ENCODE measurements at places on chromosomes 7 and 10.

DNA sequence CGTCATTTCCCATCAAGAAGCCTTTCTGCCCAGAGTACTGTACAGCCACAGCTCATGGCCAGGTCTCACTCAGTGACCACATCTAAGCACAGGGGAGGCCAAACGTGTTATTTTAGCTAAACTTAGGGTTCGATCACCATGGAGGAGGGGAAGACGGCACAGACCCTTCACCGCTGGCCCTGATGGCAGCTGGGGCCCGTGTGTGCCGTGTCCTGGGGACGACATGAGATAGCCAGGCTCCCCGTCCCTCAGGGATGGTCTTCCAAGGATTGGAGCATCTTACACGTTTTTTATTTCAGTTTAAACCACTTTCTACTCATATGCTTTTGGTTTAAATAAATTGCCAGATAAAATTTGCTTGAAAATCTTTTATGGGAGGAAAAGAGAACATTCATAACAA lies 512.9 kb downstream of the DNAJB6 start:
- DNase-seq = no peak

DNA sequence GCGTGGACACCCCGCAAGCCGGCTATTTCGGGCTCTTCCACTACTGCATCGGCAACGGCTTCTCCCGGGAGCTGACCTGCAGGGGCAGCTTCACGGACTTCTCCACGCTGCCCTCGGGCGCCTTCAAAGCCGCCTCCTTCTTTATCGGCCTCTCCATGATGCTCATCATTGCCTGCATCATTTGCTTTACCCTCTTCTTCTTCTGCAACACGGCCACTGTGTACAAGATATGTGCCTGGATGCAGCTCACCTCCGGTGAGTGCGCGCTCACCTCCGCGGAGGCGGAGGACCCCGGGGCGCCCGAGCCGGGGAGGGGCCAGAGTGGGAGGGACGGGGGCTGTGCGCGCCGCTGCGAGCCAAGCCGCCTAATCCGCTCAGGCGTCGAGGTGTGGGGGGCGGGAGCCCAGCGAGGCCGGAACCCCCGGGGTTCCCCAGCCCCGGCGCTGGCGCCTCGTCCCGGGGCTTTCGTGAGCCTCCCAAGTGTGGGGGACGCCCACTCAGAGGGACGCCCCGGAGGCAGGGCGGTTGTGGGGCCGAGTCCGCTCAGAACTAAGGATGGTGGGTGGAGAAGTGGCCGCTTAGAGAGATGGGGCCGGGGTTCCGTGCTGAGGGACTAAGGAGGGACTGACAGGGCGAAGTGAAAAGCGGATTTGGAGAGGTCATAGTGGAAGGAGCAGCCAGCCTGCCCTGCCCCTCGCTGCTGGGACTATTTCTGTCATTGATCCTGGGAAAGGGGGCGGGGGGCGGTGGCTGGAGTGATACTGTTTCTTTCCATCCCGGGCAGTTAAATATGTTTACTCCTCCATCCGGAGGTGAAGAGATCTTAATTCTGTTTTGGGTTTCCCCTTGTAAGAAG lies 795 bp downstream of the LHFPL3 start:
- DNase-seq = no peak

DNA sequence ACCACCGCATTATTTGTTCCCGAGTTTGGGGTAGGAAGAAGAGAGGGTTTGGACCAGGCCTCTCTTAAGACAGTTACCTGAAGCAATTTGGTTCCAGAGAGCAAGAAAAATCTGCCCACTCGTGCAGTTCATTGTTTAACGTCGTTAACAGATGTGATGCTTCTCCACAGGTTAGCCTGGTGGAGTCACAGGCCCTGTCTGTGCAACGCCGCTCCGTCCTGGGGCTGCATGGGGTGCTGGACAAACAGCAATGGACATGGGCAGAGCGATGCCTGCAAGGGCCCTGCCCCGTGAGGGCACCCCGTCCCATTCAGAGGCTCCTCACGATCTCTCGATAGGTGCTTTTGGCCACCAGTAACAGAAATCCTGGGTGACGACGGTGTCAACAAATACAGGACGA lies 9.7 kb downstream of the FOXL3 start:
- DNase-seq = no peak

- DNase-seq = no peak
These were observed 1047.4 kb upstream of the LRRN3 start for GRCh38 chr7:110043519-110043918.

GRCh38 chr10:123619067-123619855 lies 46.9 kb upstream of the GPR26 start:
- no peak for DNase-seq

DNA sequence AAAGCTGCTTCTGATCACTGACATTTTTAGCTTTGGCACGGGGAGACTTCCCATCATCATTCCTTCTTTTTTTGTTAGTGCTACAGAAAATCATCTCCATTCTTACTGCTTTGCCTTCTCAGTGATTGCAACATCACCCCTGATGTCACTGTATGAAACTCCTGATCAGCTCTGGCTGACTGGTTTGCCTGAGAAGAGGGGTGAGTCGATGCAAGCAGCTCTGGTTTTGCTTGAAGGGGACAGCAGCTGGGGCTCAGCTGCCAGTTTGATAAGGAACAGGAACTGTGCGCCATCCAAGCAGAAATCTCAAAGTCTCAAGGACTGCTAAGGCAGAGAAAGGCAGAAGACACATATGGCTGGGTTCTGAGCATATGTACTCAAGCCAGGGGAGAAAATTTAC lies 808.5 kb upstream of the CELF2 start:
- DNase-seq = peak; percentile 76

- no peak for DNase-seq
These were observed 3.3 kb upstream of the MAP3K8 start for GRCh38 chr10:30430544-30431298.

DNA sequence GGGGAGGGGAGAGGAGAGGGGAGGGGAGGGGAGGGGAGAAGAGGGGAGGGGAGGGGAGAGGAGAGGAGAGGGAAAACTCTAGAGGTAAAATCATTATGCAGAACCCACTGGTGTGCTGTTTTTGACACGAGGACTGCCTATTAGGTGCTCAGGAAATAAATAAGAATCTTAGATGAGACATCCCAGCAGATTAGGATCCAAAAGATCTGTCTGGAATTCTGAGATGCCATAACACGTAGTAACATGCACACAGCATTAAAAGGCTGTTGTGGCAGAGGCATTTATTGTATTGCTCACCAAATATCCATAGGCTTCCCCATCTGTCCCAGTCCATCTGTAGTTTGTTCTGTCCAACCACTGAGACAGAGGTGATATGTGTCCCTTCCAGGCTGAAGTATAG lies 40.8 kb upstream of the KMT2E start:
- no peak for DNase-seq

DNA sequence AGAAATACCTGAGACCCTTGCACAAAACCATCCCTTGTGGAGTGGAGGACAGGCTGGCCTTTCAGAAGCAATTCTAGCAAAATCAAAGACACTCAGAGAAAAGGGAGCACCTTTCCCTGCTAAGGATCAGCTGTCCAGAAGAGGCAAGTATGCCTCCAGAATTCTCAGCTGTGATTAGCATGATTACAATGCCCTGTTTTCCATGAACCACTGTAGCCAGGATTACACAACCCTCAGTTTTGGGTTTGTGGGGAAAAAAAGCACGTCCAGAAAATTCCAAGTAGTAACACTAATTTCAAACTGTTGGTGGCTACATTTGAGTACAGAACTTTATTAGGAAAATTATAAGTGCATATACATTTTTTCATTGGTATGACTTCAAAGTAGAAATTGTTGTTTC lies 15.0 kb downstream of the CXCL12 start:
- DNase-seq = no peak

- no peak for DNase-seq
These were observed 724 bp downstream of the BBIP1 start for GRCh38 chr10:110918269-110918642.

GRCh38 chr10:22271786-22272185 lies 44.4 kb upstream of the COMMD3 start:
- DNase-seq = no peak

DNA sequence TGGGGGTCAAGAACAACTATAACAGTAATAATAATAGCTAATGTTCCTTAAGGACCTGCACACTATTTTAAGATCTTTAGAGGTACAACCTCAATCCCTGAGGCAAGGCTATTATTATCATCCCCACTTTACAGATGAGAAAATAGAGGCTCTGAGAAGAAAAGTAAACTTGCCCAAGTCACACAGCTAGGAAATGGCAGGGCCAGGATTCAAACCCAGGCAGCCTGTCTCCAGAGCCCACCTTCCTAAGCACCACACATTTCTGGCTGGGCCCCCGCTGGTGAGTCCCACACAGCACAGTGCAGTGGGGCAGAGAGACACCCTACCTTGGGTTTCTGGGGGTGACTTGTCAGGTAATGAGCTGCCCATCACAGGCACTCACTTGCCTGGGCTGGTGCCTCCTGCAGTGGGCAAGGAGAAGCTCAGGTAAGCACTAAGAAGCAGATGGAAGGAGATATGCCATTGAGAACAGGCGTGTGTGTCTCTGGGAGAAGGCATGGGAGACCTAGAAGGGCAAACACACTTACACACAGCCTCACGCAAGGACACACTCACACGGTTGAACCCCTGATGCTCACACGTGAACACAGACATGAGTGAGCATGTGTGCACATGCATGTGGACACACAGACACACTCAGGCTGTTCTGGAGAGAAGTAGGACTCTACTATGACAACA lies 104.4 kb upstream of the ZMIZ1 start:
- no peak for DNase-seq

GRCh38 chr7:28731092-28731658 lies 227.0 kb downstream of the TRIL start:
- DNase-seq = no peak

GRCh38 chr7:29485339-29486190 lies 78.1 kb upstream of the PRR15 start:
- no peak for DNase-seq

DNA sequence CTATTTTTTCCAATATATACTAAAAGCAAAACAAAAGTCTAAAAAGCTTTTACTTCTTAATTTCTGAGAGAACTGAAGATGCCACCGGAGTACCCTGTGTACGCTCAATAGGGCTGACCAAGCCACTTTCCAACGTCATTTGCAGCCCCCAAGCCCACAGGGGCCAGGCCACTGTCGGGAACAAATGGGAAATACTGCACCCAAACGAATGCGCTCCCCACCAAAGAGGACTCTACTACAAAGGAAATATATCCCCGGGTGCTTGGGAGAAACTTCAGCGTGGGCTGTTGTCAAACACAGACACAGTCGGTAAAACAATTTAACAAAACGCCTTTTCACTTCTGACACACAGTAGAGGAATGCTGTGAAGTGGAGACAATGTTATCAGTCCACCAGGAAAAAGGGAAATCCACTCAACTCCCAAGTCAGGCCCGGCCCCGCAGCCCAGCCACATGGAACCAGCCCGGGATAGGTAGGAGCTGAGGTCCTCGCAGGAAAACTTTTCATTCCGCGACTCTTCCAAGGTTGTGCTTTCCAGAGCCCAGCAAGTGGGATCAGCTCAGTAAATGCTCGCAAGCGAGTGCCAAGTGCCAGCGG lies 1.4 kb downstream of the PARD3 start:
- DNase-seq = no peak

DNA sequence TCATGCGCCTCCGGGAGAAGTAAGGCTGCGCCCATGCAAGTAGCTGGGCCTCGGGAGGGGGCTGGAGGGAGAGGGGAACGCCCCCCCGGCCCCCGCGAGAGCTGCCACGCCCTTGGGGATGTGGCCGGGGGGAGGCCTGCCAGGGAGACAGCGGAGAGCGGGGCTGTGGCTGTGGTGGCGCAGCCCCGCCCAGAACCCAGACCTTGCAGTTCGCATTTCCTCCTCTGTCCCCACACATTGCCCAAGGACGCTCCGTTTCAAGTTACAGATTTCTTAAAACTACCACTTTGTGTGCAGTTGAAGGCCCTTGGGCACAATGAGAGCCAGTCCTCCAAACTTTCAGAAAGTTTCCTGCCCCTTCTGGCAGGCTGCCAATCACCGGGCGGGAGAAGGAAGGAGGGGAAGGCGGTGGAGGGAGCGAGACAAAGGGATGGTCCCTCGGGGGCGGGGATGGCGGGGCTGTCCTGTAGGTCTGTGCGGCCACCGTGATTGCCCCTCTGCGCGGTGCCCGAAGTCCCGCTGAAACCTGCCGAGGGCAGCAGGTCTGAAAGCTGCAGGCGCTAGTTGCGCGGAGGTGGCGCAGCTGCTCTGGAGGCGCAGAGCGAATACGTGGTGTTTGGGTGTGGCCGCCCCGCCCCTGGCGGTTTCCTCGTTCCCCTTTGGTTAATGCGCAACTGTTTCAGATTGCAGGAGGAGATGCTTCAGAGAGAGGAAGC lies 2.1 kb downstream of the VIM start:
- DNase-seq = peak; percentile 93

DNA sequence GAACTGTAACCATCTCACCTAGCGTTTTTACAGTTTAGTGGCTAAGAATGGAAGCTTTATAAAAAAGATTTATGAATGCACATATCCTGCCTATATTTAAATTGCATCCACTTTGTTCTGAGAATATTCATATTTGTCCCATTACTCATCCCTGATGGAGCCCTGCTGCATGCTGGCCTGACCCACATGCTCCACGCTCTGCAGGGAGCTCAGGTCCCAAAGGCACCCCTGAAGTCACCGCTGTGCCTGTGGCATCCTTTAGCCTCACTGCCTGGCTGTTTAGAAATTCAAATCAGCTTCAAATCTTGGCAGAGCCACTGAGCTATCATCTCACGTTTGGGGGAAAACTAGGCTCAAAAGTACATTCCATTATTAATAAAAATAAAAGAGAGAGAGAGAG lies 24.4 kb downstream of the C10orf90 start:
- DNase-seq = no peak

DNA sequence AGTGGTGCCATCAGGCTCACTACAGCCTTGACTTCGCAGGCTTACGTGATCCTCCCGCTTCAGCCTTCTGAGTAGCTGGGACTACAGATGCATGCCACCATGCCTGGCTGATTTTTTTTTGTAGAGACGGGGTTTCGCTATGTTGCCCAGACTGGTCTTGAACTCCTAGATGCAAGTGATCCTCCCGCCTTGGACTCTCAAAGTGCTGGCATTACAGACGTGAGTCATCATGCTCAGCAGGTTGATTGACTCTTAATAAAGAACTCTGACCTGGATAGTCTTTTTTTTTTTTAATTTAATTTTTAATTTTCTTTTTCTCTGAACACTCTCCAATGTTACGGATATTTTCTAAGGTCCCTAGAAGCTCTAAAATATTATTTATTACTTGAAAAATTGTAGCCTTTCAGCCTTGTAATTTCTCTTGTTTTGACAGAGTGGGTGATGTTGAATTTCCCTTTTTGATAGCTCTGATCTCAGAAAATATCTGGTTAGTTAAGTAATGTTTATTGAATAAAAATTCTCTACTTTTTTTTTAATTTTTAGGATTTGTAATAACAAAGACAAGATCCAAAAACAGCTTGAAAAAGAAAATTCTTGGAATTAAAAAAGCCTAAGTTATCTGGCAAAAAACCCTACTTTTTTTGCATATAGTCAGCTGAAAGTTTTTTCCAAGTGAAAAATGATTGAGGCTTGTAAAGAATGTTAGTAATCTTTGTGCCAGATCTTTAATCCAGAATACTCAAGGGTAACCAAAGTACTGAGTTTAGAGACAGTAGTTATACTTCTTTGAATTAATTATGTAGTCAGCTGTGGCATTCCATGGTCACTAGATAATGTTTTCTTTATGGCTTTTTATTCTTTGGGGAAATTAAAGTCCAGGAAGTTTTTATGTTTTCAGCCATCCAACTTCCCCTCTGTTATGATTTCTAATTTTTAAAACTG lies 26.7 kb downstream of the TBC1D12 start:
- DNase-seq = no peak
